Ovary (tissue), 10 donors: ENCODE measurements at places on chromosomes 4 and X. TPM values are rescaled to one million over a fixed set of nuclear protein-coding genes. Genes with fewer than 3 reads are reported as not detected.

DGKQ gene
- 12.9 TPM for total RNA-seq

FGF13 gene
- total RNA-seq: 5.6 TPM

CD40LG gene
- not detected for total RNA-seq

REPS2 gene
- total RNA-seq: 18.5 TPM

CFI gene
- 79.6 TPM for total RNA-seq

SPON2 gene
- total RNA-seq: 80.8 TPM

CXCL8 gene
- total RNA-seq: 0.48 TPM

GRIA2 gene
- total RNA-seq: 0.08 TPM

PHEX gene
- 0.85 TPM for total RNA-seq

MAGEA8 gene
- total RNA-seq: not detected

CC2D2A gene
- total RNA-seq: 53.9 TPM

GPM6B gene
- total RNA-seq: 4.2 TPM

GPR173 gene
- 12.0 TPM for total RNA-seq

GRCh38 chr4:95294321-95294720 lies 254.5 kb downstream of the UNC5C start:
- no peak for DNase-seq

DNA sequence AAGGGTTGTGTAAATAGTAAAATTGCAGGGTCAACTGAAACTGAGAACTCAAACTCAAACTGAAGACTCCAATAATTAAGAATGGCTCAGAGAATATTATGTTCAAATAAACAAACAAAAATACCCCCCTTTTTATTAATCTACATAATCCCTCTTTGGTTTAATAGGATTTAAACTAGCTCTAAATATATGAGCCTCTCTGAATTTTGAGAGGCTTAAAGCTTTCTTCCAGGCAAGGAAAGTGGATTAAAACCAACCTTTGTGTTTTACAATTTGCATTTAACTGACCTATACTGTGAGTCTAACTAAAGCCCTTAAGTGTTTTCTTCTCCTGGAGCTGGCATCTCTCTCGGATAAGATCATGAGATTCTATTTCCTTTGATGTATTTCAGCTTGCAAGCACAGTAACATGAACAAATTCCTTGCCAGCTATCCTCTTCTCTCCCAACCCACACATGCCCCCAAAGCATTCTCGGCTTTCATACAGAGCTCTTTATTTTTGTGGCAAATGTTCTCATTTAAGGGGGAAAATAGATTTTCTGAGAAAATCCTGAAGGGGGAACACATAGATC lies 1310.8 kb upstream of the AGA start:
- DNase-seq: no peak

DNA sequence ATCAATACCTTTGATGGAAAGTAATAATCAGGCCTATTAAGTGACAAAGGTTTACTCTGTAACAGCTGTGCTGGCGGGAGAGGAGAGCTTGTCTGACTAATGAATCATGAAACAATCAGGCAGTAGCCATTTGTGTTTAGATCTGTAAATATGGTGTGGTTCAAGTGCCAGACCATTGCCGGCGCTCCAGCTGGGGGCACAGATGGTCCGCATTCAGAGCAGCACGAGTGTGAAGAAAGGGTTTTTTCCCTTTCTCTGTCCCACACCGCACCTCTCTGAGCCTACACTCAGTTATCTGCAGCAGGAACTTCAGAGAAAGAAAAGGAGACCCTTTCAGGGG lies 111.3 kb upstream of the PAQR3 start:
- DNase-seq: no peak

DNA sequence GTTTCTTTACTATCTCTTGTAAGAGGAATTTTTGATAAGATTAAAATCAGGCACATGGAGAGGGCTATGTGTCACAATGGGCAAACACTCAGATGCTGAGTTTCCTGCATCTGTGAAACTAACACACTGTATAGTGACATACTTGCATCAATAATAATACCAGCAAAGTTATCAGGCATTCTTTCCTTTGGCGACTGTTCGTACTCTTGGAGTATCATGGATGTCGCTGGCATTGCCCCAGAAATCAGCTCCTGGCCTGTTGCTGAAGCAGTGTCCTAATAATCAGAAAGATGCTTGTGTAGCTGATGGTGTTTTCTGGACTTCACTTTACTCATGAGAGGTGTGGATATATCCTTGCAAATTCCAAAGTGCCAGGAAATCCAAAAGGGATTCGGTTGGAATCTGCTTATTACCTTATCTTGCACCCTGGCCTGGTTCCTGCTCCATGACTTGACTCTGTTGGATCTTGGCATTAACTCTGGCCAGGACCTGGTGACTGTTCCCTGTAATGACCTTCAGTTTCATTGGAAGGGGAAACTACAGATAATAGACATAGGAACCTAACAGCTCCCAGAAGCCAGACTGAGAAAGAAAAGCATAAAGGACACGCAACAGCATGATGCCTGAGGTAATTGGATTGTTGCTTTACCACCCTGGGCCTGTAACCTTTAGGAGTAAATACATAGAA lies 762.5 kb upstream of the GRIA3 start:
- no peak for DNase-seq

- no peak for DNase-seq
Measured at GRCh38 chr4:16757080-16757521, 141.3 kb downstream of the LDB2 start.

GRCh38 chrX:1020634-1021166 lies 191.7 kb downstream of the CRLF2 start:
- no peak for DNase-seq

DNA sequence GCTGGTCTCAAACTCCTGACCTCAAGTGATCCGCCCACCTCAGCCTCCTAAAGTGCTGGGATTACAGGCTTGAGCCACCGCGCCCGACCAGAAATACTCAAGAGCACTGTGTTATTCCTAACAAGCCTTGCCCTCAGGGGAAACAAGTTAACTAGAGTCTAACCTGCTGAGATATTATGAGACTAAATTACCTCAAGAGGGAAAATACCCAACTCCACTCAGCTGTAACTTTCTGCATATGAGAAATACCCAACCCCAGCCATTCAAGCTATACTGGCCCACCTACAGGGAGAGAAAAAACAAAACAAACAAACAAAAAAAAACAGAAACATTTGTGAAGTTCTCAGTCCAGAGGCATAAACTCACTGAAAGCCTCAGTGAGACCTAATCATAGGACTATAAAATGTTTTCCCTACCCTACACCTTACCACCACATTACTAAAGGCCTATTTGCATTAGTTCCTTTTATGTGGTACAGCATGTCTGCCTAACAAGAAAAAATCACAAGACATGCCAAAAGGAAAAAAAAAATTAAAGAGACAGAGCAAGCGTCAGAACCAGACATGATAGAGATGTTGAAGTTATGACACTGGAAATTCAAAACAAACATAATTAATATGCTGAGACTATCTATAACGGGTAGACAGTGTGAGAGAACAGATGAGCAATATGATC lies 876.0 kb downstream of the FSTL5 start:
- no peak for DNase-seq

GRCh38 chr4:121237069-121237399 lies 72.9 kb upstream of the TNIP3 start:
- no peak for DNase-seq

- no peak for DNase-seq
Measured at GRCh38 chrX:111170017-111170416, 74.0 kb downstream of the PAK3 start.

DNA sequence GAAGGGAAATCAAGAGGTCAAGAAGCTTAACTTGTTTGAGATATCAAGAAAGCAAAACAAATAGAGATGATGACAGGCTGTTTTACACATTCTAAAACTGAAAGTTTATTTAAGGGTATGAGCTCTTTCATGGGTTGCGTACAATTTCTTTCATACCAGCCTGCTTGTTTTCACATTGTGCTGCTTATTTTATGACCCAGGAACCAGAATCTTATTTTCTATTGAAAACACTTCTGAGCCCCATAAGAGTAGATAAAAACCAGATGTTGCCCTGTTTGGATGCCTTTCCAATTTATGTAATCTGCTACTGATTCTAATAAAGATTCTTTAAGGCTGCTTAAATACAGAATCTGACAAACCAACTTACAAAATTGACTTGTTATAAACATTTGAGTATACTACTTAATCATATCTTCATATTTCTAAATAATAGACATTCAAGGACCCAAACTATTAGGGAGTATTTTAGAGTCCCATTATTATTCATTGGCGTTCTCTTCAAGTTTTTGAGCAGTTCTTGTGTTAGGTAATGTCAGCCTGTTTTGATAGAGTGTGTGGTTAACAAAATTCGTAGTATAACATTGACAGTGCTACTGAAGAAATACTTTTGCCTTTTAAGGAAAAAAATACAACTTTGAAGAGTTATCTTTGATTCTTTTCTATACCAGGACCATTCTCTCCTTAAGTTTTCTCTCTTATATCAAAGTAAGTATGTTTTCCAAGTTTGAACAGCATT lies 74.4 kb downstream of the PDLIM5 start:
- no peak for DNase-seq

DNA sequence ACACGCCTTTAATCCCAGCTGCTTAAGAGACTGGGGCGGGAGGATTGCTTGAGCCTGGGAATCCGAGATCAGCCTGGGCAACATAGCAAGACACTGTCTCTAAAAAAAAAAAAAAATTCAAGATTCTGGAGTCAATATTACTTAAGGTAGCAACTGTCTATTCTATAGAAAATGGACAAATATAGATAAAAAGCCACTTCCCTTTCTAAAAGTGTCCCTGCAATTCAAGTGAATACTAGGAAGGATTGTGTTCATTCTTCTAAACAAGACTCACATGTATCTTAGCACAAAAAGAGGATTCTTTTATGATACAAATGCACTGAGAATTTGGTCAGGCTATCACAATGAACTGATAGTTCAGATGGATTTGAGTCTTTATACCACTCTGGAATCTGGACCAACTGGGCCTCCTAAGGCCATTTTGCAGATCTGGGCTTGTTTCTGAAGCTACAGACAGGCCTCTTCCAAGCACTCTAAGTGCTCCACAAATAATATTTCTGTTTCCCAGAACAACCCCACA lies 7.0 kb downstream of the PKD2 start:
- DNase-seq: no peak

- DNase-seq: no peak
Measured at GRCh38 chr4:19304028-19304427, 947.7 kb upstream of the SLIT2 start.

DNA sequence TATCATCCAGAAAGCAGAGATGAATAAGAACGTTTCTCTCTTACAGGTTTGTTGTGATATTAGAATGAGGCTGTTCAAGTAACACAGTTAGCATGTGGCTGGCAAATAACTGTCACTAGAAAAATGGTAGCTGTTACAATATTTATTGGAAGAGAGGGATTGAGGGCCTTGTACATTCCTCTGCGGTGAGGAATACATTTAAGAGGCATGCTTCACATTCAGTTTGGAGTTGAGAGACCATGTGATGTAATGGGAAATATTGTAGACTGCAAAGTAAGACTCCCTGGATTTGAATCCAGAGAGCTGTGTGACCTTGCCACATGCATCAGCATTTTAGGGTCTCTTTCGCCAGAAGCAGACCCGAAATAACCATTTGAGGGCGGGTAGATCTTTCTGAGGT lies 104.8 kb upstream of the KIT start:
- no peak for DNase-seq

GRCh38 chrX:9785254-9785943 lies 830 bp upstream of the SHROOM2 start:
- DNase-seq: no peak

DNA sequence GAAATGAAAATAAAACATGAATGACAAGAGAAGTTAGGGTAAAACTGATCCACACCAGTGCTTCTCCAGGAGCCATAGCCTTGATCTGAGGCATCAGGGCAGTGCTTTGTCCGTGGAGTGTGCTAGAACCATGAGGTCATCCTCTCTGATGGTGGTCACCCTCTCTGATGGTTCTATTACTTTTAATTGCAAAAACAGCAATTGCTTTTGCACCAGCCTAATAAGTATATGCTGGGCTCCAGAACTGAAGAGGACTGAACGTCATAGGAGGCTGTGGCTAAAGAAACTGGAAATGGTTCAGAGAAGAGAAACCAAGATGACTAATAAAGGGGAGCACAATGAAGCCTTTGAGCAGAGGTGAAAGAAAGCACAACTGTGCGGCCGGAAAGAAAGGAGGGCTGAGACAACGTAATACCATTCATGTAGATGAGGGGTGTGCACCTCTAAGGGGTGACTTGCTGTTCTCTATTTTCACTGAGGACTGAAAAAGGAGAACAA lies 17.0 kb upstream of the TMEM154 start:
- no peak for DNase-seq

DNA sequence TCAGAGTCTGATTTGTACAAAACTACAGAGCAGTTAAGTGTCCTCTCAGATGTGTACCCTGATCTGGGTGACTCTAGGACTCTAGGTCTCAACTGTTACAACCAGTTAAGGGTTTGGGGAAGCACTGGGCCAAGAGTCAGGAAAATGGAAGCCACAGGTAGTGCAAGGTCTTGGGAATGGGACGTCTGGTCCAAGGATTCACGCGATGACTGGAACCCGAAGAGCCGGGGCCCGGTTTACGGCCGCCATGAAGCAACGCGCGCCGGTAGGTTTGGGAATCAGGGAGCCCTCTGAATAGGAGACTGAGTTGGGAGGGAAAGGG lies 321 bp upstream of the HPRT1 start:
- DNase-seq: no peak

- DNase-seq: no peak
Measured at GRCh38 chrX:7159149-7159861, 11.4 kb upstream of the PUDP start.

GRCh38 chrX:153883163-153883843 lies 2.7 kb downstream of the L1CAM start:
- no peak for DNase-seq

DNA sequence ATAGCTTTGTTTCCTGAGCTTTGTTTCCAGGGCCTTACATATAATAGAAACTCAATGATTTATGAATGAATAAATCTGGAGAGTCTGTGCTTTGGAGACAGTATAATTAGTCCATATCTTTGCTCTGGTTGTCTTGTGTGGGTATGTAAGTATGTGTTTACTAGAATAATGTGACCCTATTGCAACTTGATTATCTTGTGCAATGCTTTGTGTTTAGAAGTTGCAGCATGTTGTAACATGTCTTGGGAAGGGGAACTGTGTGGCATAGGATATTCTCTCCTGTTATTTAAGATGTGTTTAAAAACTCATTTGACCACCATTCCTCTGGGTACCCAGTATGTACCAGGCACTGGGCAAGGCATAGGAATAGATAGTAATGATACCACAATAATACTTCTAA lies 6.1 kb downstream of the SPATA18 start:
- DNase-seq: no peak

DNA sequence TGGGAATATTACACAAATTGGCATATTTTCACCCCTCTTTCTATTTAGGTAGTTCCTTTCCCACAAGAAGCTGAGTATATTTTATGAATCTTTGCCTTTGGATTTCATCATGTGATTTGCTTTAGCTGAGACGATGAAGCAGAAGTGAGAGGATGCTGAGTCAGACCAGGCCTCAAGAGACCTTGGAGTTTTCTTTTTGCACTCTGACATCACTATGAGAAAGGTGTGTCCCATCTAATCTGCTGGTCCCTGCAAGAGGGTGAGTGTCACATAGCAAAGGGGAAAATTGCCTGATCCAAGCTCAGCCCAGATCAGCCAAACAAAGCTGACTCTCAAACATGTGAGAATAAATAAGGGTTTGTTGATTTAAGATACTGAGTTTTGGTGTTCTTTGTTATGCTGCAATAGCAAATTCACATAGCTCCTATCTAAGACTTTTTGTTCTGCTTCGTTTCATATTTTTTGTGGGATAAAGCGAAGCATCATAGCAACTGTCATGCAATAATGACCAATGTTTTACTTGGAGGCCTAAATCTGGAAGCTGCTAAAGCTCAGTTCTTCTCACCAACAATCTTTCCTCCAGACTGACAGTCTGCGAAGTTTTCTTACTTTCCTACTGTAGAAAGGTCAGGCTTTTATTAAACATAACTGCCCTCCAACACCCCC lies 176.9 kb downstream of the PDHA2 start:
- peak; percentile 15 for DNase-seq

GRCh38 chr4:86357608-86358007 lies 2.2 kb downstream of the MAPK10 start:
- no peak for DNase-seq
